ENCODE measurements at places on chromosomes 1 and 21.

GRCh38 chr21:28798798-28799197, 193.9 kb downstream of the LTN1 start:
- DNase-seq = no peak

- no peak for DNase-seq
Observed at GRCh38 chr1:154442006-154442740, 37.0 kb downstream of the IL6R start.

- no peak for DNase-seq
Observed at GRCh38 chr1:201737352-201738060, 91.5 kb upstream of the IPO9 start.

GRCh38 chr1:24890887-24891286, 39.2 kb downstream of the RUNX3 start:
- DNase-seq = no peak
